NCI-H146 (cell line): ENCODE measurements at places on chromosomes 16 and 17.

GRCh38 chr17:9929871-9930270, 24.8 kb upstream of the RCVRN start:
- DNase-seq = no peak

- DNase-seq = no peak
Measured at GRCh38 chr17:80811181-80812105, 180.2 kb upstream of the CHMP6 start.

DNA sequence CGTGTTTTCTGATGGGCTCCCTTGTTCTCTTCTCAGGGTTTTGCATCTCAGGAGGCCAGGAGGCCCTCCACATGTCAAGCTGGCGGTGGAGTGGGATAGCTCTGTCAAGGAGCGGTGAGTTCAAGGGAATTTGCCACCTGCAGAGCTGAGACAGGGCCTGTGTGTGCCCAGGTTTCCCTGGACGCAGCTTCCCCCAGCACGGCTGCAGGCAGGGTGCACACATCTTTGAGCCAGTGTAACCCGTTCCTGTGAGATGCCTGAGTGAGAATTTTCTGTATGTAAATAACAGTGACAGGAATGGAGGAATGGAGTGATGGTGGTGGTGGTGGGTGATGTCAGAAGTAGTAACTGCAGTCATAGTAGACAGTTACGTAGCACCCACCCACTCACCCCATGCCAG, 54.8 kb downstream of the USP43 start:
- no peak for DNase-seq

DNA sequence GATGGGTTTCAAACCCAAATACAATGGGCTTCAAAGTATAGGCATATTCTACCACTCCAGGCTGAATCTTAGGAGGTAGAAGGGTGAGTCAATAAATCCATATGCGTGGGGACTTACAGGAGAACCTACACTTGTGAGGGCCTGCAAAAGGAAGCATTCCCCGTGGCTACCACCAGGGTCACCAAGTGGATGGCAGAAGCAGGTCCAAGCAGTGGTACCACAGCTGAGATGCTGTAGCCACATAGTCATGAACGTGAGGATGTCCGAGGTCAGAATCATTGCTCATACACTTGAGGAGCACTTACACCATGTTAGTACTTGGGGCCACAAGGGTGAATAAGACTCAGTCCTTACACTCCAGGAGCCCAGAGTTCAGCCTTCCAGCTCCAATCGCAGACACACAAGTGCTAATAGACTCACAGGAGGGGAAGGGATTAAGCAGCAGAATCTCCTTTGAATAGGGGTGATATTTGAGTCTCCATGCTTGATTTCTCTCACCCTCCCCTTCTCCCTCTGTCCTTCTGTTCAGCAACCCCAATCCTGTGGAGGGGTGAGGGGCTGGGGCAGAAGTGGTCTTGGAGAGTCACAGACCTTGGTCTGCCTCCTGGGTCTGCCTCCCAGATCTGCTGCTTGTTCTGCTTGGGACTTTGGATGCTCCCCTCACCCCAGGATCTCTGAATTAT, 42.5 kb upstream of the ASIC2 start:
- no peak for DNase-seq
